ENCODE measurements at places on chromosomes 6 and 20.

DNA sequence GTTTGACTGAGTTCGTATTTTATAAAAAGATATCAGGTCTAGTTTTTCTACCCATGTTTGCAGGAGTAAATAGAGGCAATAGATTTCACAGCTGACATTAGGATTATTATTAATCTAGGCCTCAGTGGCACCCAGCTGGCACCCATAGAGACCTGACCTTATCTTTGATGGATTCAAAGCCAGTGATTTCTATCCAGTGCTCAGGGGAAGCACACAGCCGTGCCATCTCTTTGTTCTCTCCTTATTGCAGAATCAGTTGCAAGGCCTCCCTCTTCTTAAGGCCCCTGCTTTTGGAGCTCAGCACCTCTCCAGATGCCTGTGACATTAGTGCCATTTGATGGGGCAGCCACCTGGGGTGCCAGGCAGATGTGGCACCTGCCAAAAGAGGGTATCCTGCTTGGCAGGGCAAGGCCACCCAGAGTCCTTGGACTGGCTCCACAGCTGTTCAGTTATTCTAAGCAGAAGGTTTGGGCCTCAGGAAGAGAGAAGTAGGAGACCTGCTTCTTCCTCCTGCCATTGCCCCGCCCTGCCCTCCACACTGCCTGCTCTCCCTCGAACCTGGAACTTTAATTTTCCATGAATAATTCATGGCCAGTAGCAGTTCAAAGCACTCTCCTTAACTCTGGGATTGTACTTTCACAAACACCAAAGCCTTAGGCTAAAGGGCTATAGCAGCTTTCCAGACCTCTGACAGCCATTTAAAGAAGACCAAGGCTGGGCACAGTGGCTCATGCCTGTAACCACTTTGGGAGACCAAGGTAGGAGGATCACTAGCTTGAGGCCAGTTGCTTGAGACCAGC, 206.3 kb downstream of the ZDHHC14 start:
- DNase-seq, result no peak

DNA sequence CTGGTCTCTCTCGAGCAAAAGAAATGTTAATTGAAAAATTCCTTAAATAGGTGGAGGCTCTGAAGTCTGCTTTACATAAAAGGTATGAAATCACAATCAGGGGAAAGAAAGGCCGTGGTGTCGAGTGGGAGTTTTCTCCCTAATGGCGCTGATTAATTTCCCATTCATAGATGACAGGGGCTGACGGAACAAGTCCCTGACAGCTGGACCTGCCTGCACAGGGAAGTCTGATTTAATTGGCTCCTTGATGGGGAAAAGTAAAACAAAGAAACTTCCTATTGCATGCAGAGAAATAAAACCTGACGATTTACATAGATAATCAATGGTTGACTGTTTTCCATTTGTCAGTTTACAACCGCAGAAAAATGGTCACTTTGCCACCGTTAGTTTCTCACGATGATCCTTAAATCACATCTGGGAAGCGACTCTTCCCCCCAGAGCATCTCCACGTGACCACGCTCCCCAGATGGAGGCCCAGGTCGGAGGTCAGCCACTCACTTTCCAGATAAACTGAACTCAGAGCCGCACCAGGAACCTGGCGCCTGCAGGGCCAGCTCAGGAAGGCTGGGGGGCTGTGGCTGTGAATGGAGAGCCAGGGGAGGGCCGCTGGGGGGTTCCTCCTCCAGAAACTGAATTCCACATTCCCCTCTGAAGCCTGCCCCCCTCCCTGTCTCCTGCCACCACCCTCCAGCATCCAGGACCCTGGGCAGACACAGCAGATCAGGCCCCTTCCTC, 55.3 kb downstream of the DLL1 start:
- no peak for DNase-seq

DNA sequence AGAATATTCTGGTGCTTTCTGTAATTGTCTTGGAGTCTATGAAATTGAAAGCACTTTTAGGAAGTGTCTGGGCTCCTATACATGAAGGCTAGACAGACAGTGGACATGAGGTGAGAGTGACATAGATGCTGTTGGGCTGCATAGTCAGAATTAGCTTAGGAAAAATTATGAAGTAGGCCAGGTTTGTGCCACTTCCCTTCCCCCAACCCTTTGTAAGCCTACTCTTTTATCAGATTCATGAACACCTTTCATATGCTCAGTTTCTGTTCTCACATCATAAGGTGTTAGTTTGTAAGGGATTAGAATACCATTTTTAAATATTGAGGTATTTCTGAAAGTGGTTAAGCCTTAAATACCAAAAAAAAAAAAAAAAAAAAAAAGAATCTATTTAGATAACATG, 18.4 kb upstream of the SNPH start:
- no peak for DNase-seq

- no peak for DNase-seq
These were observed 87.8 kb downstream of the GMDS start for GRCh38 chr6:2157441-2158127.

GRCh38 chr6:105817370-105817769, 268.8 kb upstream of the PRDM1 start:
- no peak for DNase-seq

DNA sequence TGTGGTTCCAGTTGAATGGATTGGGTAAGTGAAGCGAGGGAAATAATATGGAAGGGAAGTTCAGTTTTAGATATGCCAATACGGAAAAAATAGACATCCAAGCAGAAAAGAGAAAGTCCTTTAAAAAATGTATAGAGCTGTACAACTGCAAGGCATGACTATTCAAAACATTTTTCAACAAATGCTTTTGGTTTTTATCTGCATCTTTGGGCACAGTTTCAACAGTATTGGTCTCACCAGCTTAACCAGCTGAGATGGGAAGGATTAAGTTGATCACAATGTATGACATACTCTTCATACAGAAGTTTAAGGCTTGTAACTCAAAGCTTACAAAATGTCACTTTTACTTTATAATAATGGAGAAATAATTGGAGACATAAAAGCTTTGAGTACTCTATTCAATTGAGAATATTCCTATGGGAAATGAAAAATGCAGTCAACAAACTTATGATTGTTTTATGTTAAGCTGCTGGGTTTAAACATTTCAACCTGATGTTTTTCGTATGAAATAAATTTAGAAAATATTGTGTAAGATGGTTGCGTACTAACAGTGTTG, 16.3 kb upstream of the UTRN start:
- no peak for DNase-seq

Measured in NCI-H510A treated with DMSO at 0.1 percent for 48 hours (cell line).